IPS-NIHi11 (cell line): ENCODE measurements at places on chromosomes 12 and 14.
A peak's percentile ranks its signal among the peaks of the same experiment; 100 is the strongest.

DNA sequence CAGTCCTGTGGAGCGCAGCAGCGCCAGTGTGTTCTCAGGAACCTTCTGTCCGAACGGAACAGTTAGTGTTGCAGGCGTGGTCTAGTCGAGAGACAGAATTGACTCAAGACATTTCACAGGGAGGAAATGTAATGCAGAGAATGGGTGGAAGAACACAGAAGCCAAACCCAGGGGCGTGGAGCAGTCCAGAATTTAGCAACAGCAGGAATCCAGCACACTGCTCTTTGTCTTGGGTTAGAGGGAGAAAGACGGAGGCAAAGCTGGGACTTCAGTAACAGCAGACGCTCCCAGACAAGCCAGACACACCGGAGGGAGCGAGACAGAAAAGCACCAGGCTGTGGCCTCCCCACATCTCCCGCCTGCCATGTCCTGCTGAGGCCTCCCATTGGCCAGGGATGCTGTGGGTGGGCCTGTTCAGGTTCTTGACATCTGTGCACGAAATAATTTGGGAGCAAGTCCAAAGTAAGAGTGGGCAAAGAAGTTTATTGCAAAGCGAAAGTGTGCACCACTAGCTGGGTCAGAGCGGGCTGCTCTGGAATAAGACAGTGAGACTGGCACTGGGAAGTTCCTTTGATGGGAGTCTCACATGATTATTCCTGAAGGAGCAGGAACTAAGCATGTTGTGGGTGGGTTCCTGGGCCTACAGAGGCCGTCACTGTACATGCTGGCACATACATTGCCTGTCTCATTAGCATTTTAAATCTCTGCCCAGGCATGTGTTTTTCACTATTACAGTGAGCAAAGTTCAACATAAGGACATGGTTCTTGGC is 339.3 kb upstream of the SFSWAP start:
- DNase-seq, result no peak

DNA sequence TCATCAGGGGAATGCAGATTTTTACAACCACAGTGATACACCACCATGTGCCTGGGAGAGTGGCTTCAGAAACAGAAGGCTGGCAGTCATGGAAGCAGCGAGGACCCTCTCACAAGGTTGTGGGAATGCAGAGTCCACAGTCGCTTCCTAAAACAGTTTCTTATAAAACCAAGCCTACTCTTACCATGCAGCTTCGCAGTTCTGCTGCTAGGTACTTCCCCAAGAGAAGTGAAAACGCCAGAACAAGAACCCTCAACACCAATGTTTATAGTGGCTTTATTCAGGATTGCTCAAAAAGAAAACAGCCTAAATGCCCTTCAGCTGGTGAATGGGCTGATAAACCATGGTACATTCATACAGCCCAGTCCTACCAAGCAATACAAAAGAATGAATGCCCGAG is 87.2 kb downstream of the DDX51 start:
- DNase-seq, result no peak

DNA sequence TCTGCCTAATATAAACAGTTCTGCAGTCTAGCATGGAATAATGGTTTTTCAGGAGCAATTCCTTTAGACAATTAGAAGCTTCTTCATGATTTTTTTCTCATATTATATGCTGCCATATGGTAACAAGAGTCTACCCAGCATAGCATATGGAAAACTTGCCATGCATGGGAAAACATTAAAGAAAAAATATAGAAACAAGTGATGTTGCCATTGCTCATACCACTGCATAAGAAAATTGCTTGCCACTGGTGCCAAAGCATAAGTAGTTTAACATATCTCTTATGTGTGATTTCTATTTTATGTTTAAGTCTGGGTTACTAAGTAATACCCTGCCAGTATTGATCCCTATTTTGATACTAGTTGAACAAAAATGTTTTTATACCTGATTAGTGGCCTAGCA is 171.2 kb downstream of the CCDC59 start:
- no peak for DNase-seq

DNA sequence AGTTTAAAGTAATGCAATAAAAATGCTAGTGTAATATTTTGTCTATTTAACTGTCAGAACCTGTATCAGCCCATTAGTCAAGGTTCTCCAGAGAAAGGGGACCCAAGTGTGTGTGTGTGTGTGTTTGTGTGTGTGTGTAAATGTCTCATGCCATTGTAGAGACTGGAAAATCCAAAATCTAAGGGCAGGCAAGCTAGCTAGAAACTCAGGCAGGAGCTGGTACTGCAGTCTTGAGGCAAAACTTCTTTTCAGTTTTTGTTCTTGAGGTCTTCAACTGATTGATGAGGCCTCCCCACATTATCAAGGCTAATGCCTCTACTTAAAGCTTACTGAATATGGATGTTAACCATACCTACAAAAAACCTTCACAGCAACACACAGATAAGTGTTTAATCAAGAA is 126.7 kb downstream of the PRKD1 start:
- no peak for DNase-seq

DNA sequence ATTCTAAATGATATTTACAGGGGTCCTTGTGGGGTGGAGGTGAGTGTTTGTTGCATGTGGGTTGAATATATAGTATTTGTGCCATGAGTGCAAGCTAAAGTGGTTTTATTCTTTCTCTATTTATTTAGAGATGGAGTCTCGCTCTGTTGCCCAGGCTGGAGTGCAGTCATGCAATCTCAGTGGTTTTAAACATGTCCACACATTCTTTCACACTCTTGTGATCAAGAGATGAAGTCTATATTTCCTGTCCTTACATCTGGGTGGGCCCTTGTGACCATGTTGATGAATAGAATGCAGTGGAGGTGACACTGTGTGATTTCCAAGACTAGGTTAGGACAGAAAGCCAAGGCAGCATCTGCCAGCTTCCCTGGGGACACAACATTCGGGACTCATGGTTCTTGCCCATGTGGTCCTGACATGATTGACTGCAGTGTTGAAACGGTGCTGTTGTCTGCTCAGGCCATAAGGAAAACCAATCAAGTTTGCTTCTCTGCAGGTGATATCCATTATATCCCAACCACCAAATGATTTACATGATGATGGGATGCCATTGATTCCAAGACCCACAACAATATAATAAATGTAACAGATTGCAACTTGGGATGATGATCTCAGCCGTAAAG is 172.6 kb downstream of the SUDS3 start:
- DNase-seq, result no peak

DNA sequence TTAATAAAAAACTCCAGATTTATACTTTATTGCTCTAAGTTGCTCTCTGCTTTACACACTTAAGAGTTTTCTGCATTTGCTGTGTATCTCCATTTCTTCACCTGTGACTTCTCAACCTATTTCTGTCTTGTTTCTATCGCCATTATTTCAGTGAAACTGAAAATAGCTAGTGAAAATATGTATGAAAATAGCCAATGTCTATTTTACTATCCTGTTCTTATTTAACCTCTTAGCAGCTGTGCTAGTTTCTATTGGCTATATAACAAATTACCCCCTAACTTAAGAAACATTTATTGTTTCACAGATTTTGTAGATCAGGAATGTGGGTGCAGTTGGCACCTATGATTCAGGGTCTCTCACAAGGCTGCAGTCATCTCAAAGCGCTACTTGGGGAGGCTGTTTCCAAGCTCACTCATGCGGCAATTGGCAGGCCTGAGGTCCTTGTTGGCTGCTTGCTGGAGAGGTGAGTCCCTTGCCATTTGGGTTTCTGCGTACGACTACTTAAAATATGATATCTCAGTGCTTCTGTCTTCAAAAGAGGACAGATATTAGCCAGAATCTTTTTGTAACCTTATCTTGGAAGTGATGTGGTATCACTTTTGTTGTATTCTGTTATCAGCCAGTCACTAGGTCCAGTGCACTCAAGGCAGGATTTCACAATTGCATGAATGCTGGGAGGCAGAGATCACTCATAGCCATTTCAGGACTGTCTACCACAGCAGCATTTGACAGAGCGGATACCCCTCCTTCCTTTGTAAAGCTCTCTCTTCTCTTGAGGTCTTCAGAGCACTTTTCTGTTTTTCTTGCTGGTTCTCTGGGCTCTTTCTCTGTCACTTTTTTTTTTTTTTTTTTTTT is 7.2 kb downstream of the ERC1 start:
- DNase-seq, result no peak

DNA sequence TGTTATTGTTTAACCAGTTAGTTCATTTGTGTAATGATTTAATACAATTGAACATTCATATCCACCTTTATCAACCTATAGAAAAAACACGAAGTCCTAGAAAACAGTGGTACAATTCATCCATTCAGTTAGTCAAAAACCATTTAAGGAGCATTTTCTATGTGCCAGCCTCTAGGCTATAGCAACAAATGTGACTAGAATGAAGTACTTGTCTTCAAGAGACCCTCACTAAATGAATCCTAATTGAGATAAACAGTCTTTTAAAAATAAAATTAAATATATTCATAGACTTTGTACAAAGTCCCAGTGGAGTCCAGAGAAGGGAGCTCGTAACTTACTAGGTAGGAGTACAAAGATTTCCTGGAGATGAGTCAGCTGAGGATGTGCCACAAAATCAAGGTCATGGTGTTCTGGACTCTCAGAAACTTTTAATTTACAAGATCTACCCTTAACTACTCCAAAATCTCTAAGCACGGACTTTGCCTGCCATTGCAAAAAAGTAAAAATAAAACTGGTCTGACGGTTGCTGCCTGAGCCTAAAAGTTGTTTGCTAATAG is 430.7 kb upstream of the DCN start:
- DNase-seq, result no peak

GRCh38 chr12:103130564-103130963 is 173.1 kb downstream of the ASCL1 start:
- DNase-seq, result no peak

DNA sequence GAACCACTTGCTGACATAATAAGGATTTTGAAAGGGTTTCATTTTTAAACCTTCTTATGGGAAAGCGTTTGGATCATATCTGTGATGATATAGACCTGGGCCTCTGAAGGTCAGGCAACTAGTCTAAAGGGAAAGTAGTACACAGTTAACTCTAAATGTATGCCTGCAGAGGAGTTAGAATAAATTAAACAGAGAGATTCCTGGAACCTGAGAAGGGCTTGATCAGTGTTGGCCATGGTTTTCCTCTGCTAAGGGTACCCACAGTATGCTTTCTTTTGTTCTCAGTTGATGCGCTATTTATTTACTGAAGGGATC is 14.4 kb upstream of the POLR3B start:
- DNase-seq, result no peak

- DNase-seq, result no peak
These were observed 78.7 kb downstream of the FZD10 start for GRCh38 chr12:130240831-130241590.

- no peak for DNase-seq
These were observed 2.0 kb downstream of the FGF6 start for GRCh38 chr12:4443616-4444015.

DNA sequence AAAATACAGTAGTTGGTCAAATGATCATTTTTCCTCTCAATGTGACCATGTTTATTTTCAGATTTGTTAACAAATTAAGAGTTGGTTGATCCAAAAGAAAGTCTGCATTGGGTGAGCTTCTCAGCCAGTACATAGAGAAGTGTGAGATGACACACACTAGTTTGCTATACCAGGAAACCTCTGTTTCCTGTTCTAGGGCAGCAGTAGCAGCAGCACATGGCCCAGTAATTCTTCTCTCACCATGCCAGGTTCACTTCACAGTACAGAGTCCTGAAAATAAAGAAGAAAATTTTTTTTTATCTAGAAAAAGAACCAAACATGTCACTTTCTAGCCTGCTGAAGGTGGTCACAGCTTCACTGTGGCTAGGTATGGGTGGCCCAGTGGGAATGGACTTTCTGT is 250.2 kb upstream of the OR4E1 start:
- DNase-seq, result no peak

- no peak for DNase-seq
These were observed 133.2 kb downstream of the ALX1 start for GRCh38 chr12:85413266-85413665.

- no peak for DNase-seq
These were observed 862.2 kb upstream of the MDGA2 start for GRCh38 chr14:48537600-48537999.

- no peak for DNase-seq
These were observed 26.2 kb downstream of the EVL start for GRCh38 chr14:100091386-100091785.

GRCh38 chr12:1575408-1576401 is 18.7 kb downstream of the FBXL14 start:
- no peak for DNase-seq

GRCh38 chr12:58346032-58346632 is 404.8 kb downstream of the ATP23 start:
- peak; percentile 50 for DNase-seq

GRCh38 chr12:128844031-128844635 is 9.1 kb upstream of the GLT1D1 start:
- DNase-seq, result peak; percentile 34

DNA sequence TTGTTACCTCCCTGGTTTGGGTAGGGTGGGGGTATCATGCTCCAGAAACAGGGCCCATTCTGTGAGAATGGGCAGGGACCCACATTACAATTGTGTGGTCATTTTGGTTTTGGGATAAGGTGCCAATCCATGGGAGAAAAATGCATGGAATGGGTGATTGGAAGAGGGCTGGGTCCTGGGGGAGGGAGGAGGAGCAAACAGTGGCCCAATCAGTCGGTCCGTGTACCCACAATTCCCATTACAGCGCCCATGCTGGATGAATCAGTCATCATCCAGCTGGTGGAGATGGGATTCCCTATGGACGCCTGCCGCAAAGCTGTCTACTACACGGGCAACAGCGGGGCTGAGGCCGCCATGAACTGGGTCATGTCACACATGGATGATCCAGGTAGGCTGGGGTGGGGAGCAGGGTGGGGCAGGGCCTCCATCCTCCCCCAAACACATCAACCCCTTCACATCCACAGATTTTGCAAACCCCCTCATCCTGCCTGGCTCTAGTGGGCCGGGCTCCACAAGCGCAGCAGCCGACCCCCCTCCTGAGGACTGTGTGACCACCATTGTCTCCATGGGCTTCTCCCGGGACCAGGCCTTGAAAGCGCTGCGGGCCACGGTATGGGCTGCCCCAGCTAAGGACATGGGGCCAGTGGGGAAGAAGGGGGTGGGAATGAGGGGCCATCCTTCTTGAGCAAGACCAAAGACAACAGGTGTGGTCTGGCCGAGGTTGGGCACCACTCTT is 3.6 kb upstream of the TPI1 start:
- DNase-seq, result no peak

GRCh38 chr14:33369972-33370371 is 431.3 kb downstream of the NPAS3 start:
- no peak for DNase-seq

- DNase-seq, result no peak
These were observed 362.8 kb upstream of the TBX3 start for GRCh38 chr12:115046805-115047204.
